ENCODE measurements at places on chromosomes 6 and 20.
A peak's percentile ranks its signal among the peaks of the same experiment; 100 is the strongest.

DNA sequence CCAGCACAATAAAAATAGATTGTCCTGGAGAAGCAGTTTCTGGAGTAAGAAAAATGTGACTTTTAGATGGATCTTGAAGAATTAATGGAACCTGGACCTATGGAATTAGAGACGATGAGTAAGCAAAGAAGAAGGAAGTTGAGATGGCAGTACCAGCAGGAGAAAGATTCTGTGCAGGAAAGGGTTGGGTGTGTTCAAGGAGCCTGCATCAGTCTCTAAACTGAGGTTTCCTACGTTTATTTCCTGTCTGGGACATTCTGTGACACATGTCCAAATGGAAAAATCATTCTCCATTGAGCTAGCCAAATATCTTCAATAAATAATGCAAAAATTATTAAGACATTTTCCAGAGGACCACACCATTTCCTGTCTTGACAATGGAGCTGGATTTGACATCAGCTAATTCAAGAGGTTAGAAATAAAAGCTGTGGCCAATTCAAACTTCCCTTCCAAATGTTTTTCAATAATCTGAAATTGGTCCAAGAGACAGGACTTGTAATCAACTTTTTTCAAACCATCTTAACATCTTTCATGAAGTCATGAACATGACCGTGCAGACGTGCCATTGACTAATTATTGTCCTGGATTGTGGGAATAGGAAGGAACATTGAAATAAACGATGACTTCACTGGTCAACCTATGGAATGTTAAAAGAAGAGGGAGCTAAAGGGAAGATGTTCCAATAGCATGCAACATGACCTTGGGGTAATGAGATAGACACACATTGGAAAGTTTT, 198.3 kb downstream of the ZNF217 start:
- DNase-seq: no peak

GRCh38 chr6:97449444-97449966, 166.5 kb upstream of the MMS22L start:
- DNase-seq: no peak

DNA sequence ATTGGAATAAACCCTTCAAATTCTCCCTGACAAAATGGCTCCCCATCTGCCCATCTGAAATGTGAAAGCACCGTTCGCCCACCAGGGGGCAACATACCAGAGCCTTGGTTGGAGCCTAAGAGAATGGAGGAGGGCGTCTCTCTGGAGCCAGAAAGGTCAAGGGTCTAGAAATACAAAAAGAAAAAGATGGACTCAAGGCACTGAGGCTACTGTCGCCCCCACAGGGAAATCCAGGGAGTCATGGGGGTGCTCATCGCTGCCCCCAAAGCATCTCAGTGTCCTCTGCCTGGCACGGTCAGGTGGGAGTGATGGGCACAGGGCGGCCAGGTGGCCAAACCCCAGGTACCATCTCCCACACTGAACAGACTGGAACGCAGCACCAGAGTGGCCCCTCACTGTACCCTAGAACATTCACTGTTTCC, 136.3 kb downstream of the ZMYND8 start:
- no peak for DNase-seq

DNA sequence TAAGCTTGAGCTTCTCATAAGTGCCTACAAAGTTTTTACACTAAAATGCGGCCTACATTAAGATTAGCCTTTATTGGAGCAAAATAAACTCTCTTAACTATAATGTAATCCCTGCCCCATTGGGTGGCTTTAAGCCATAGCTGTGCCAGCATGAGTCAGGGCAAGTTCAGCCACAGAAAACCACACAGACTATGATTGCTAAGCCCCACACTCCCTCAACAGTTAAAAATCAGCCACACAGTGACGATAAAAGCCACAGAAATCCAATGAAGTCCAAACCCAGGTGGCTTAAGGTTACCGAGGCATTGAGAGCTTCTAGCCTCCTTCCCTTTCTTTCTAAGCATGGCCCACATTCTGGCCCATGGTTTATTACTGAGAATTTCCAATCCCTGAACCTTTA, 61.6 kb downstream of the GRM1 start:
- peak; percentile 67 for DNase-seq

- no peak for DNase-seq
These were observed 297.5 kb upstream of the FERMT1 start for GRCh38 chr20:6420336-6420735.

DNA sequence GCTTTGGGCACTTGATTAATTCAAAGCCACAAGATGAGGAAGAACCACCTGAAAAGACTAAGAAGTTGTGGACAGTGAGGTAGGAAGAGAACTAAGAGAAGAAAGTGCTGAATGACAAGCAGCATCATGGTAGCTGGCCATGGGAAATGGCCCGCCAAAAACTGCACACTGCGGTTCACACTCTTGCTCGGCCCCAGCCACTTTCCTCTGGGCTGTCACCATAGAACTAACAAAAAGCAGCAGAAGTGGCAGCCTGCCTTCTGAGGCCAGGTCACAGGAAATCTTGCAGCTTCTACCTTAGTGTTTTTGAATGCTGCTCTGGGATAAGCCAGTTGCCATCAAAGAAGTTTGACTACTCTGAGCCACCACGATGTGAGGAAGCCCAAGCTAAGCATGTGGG, 34.8 kb upstream of the ZNFX1 start:
- no peak for DNase-seq

DNA sequence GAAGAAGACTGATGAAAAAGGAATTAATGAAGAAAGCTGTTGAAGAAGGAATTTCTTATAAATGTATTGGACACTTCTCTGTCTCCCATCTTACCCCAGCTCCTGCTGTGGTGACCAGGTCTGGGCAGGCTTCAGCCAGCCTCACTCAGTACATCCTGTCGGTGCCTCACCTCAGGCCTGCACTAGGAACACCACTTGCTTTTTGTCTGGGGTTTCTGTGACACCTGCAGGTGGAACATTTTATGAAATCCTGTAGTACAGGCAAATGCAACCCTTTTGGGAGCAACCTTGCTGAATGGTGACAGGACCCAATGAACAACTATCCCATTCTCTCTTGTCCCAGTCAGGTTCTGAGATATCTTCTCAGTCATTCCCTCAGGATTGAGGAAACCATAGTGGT, 129.7 kb downstream of the PRDM13 start:
- no peak for DNase-seq

DNA sequence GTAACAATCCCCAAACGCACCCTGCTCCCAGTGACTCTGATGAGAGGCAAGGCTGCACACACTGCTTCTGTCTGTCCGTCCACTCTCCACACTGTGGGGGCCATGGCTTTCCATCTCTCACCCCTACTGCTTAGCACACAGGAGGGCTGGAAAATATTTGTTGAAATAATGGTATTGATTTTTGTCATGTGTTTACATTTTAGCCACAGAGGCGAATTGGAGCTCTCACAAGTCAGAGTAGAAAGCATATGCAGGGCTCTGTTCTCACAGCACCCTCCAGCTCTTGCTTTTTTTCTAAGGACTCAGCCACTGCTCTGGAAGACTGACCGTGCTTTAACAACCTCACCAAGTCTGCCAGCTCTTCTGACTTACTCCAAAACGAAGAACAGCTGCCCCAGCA, 273.8 kb downstream of the GMDS start:
- DNase-seq: no peak

DNA sequence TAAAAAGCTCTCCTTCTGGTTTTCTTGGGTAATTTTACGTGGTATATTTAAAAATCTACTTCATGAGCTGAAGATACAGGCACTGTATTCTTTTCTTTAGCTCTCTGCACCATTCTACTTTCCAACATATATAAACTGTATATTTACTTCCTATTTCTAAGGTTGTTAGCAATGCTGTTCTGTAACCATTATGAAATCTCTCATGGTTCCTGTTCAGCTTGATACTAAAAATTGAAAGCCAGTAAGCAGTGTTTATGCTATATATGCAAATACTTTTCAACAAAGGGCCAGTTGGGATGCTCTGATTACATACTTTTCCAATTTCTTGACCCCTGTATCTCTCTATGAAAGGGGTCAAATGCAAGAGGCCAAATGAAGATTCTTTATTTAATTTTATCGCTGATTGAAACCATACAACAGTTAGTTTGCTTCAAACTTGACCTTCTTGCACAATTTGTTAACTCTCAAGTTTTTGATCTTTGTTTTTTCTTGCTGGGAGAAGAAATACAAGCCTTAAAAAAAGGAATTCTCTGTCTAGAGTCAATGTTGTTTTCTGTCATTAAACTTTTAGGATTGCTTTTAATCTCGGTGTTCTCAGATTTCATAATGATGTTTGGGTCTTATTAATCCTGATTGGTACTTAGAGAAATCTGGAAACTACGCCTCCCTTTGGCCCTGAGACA, 223.2 kb downstream of the PRL start:
- DNase-seq: no peak

DNA sequence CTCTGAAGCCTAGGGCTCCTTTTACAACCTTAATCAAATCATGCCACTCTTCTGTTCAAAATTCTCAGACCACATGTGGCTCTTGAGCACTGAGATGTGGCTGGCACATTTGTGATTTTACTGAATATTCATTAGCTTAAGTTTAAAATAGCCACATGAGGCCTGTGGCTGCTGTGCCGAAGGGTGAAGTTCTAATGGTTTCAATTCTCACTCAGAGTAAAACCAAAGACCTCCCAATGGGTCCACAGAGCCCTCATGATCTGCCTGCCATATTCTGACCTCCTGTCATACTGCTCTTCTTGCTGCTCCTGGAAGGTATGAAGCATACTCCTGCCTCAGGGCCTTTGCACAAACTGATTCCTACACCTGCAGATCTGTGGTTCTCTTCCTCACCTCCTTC, 7.8 kb upstream of the CST3 start:
- no peak for DNase-seq

- DNase-seq: no peak
These were observed 157.9 kb upstream of the SNX9 start for GRCh38 chr6:157665180-157665579.

GRCh38 chr6:10522929-10523573, 1.9 kb downstream of the GCNT2 start:
- no peak for DNase-seq

Data from astrocyte of the cerebellum (primary cell).